ENCODE measurements at places on chromosomes 16 and 17.

GRCh38 chr16:72991211-72991610, 56.7 kb downstream of the ZFHX3 start:
- no peak for DNase-seq

DNA sequence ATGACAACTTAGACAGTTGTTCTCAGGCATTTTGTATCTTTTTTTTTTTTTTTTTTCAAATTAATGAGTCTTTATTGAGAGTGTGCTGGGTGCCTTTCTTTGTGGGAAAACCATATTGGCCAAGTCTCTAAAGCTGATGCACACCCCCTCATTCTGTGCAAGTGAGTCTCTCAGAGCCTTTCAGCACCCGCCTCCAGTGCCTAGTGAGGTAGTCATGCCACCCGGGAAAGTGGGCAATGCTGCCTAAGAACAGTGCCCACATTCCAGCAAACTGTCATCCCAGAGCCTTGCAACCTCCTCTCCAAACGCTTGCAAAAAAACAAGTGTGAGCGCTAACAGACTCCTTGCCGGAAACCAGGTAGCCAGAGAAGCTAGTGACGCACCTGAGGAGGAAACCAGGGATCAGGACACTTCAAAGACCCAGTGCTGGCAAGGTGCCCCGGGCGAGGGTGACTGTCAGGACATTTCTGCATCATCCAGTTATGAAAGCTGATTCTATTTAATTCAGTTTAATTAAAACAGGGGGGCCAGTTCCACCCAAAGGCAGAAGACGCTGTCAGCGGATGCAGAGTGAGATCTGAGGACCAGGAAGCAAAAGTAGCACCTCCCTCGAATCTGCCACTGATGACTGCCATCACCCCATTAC, 34.9 kb downstream of the SMARCE1 start:
- peak; percentile 77 for DNase-seq

- DNase-seq, result no peak
Observed at GRCh38 chr17:40623419-40624210, 24.0 kb downstream of the SMARCE1 start.

- no peak for DNase-seq
Observed at GRCh38 chr16:12000032-12000431, 23.5 kb downstream of the SNX29 start.

DNA sequence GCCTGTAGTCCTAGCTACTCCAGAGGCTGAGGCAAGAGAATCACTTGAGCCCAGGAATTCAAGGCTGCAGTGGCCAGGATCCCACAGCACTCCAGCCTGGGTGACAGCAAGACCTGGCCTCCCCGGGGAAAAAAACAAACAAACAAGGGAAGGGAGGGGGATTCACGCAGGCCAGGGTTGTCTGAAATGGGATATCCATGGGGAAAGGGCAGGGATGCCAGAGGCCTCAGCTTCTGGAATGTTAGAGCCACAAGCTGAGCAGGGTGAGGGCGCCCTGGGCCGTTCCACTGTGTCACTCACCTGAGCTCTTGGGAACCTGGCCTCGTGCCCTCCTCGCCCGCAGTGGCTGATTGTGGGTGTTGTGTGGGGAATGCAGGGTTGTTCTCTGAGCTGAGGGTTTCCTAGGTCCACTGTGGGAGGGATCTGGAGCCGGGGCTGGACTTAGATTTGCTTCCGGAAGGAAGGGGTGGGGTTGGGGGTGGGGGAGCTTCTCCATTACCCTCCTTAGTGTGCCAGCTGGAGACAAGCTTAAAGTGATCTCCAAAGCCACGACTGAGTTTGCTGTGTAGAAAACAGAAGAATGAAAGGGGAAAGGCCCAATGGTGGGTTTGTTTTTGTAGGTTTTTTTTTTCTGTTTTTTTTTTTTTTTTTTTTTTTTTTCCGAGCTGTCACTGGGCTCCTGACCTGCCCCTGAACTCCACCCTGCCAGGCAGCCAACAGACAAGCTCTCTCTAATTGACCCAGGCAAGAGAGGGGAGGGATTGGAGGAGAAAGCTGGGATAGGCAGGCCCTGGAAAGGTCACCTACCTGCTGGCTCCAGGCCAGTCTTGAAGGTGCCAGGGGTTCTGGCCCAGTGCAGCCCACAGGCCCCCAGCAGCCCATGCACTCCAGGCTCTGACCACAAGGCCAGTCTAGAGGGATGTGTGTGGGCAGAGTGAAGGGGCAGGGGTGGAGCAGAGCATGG, at the start of gene SULT1A1:
Gene SULT1A1 (minus strand): TSS at position 414 of the 964 bp plus-strand sequence. CDS start 1,189 bp downstream, outside the sequence.
- no peak for DNase-seq

All from T-helper 9 cell (primary cell).